ENCODE measurements at places on chromosomes 3 and 15.

DNA sequence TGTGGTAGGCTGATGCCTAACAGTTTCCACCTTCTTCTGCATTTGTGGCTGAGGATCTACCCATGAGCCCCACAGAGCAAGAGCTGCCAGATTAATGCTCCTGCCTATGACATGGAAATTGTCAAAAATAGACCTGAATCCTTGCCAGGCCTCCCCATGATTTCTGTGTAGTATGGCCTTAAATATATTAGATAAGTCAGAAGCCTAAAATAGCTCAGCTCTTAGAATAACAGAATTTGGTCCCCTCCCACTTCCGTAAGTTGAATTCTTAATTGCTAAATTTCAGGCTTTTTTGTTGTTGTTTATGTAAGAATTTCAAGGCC lies 129.0 kb downstream of the SERPINI1 start:
- no peak for DNase-seq

DNA sequence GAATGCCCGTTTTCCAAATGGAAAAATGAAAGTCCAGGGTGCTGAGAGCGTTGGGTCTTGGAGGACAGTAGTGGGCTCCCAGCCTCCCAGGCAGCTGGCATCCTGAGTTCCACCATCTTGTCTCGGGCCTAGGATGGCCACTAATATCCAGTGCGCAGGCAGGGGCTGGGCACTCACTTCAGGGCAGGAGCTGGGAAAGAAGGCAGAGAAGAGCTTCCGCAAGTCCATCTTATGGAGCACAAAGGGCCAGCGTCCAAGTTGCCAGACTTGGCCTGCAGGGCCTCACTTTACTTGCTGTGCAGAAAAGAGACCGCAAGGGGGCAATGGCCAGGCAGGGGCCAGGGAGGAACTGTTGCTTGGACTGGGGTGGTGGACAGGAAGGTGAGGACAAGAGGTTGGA lies 46.1 kb downstream of the IQSEC1 start:
- no peak for DNase-seq

DNA sequence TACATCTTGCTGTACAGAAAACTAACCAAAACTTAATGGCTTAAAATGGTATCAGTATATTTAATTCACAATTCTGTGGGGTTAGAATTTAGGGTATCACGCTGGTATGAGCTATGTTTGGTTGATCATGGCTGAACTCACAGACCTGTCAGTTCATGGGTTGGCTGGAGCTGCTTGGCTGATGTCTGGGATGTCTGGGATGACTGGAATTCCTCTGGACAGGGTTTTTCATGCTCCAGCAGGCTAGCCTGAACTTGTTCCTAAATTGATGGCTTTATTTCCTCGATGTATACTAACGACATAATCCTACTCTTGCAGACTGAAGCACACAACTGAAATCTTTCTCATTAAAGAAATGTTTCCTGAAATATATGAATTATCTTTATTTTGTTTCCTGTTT lies 338.9 kb upstream of the GBE1 start:
- no peak for DNase-seq

DNA sequence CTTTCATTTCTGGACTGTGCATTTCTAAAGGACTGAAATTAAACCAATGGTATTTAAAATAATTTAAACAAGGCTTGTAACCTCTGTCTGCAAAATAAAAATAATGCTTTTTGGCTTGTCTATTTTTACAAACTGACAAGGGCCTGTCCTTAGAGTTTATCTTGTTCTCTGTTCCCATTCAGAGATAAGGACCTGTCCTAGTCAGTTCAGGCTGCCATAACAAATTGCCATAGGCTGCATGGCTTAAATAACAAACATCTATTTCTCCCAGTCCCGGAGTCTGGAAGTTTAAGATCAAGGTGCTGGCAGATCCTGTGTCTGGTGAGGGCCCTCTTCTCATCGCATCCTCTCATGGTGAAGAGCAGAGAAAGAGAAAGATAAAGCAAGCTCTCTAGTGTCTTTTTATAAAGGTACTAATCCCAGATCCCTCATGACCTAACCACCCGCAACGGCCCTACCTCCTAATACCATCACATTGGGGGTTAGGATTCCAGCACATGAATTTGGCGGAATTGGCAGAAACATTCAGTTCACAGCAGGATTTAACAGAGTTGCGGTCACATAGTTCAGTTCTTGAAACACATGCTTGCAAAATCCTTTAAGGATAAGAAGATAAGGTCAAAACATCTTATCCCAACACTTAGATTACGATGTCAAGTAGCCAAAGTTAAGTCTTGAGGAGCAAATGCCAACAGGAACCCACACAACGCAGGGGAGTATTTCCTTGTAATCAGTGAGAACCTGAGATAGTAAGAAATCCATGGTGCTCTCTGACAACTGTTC lies 17.8 kb downstream of the KBTBD8 start:
- no peak for DNase-seq

GRCh38 chr15:100464256-100464655 lies 64.5 kb downstream of the CERS3 start:
- no peak for DNase-seq
